ENCODE measurements at places on chromosomes 6 and 20. TPM values are rescaled to one million over a fixed set of nuclear protein-coding genes. Genes with fewer than 3 reads are reported as not detected.
A peak's percentile ranks its signal among the peaks of the same experiment; 100 is the strongest.

Gene KIAA1755
- 5.6 TPM for total RNA-seq

- no peak for DNase-seq
These were observed 33.4 kb downstream of the CITED2 start for GRCh38 chr6:139341060-139341459.

- DNase-seq, result peak; percentile 81
These were observed 178.8 kb upstream of the SNX9 start for GRCh38 chr6:157644043-157644810.

Gene TINAG
- not detected for total RNA-seq

DNA sequence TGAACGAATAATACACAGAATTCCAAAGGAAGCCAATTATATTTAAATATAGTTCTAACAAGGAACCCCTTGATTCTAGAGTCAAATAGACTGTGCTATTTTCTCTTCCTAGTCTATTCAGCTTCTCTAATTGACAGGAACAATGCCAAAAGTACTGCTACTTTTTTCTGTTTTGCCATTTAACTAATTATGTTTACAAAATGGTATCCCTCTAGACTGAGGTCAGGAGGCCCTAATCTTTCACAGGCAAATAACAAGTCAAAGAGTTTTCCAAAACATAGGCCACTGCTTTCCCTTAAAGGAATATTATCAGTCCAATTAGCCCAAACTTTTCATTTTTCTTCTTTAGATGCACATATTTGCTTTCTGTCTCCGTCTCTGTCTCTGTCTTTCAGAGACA lies 539.3 kb downstream of the RFPL4B start:
- DNase-seq, result no peak

- DNase-seq, result no peak
These were observed 151.2 kb upstream of the TMEM170B start for GRCh38 chr6:11386323-11386722.

DNA sequence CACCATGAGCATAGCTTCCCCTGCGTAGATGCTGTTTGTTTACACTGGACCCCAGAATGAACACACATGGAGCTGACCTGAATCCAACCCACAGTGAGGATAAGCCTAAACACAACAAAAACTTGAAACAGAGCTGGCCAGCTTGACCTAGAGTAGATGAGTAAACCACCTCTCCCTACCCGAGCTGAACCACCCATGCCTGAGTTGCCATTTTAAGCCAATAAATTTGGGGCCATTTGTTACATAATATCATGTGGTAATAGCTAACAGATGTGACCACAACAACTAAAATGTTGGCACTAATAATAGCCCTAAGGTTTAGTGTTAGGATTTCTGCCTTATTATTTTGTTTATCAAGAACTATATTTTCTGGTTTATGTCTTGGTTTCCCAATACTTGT lies 103.2 kb upstream of the GRIK2 start:
- DNase-seq, result no peak

DNA sequence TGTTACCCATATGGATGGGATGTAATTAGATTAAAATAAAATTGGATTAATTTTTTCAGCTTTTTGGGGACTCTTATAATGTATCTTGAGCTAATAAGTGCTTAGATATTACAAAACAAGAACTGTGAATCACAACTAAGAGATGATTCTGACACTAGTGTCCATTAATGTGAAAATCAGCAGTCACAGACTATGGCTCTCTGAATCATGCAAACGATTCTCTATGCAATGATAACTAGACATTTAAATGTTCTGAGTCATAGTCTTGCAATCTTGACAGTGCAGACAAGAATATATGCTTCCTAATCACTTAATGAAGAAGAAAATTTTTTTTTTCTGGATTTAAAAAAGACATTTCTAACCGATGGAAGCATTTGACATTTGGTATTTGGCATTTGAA lies 82.2 kb upstream of the OPRM1 start:
- DNase-seq, result no peak

- no peak for DNase-seq
These were observed 321.8 kb upstream of the HSF2 start for GRCh38 chr6:122077603-122078002.

Gene ZNF165
- 0.19 TPM for total RNA-seq

- no peak for DNase-seq
These were observed 122.2 kb upstream of the ATXN1 start for GRCh38 chr6:16883414-16883813.

Gene SPATS1
- total RNA-seq, result not detected

DNA sequence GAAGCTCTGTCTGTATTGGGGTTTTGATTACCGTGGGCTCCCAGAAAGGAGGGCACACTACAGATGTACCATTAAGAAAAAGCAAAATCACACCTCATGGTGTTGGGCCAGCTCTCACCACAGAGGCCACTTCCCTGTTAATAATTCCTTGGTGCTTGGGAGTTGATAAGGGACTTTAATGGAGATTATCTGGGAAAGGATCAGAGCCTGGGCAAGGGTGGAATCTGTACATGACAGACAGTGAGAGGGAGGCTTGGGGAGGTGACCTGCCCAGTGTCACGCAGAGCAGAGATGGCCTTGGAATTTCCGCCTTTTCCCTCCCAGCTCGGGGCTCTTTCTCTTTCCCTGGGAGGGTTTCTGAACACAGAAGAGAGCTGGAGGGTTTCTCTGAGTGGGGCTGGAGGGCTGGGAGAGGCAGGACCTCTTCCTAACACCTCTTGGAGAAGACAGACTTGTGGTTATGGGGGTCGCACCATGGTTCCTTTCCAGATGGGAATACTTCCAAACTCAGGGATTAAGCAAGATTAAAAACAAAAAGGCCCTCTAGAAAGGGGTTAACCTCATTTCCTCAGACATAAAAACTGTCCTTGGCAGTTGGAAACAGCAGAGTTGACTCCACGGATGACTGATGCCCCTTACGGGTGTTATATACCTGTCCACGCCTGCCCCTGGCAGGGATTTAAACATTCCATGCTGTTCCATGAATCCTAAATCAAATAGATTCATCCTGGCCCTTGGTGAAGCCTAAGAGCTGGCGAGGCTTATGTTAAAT lies 16.8 kb upstream of the KCNK16 start:
- no peak for DNase-seq
